Astrocyte (in vitro differentiated cells and primary cell): ENCODE measurements at places on chromosomes 1 and 21. TPM values are rescaled to one million over a fixed set of nuclear protein-coding genes. Genes with fewer than 3 reads are reported as not detected.

REN gene
- not detected in 2 replicates for total RNA-seq

OLIG2 gene
- 2.5 and 2.6 TPM in 2 replicates for total RNA-seq

DNA sequence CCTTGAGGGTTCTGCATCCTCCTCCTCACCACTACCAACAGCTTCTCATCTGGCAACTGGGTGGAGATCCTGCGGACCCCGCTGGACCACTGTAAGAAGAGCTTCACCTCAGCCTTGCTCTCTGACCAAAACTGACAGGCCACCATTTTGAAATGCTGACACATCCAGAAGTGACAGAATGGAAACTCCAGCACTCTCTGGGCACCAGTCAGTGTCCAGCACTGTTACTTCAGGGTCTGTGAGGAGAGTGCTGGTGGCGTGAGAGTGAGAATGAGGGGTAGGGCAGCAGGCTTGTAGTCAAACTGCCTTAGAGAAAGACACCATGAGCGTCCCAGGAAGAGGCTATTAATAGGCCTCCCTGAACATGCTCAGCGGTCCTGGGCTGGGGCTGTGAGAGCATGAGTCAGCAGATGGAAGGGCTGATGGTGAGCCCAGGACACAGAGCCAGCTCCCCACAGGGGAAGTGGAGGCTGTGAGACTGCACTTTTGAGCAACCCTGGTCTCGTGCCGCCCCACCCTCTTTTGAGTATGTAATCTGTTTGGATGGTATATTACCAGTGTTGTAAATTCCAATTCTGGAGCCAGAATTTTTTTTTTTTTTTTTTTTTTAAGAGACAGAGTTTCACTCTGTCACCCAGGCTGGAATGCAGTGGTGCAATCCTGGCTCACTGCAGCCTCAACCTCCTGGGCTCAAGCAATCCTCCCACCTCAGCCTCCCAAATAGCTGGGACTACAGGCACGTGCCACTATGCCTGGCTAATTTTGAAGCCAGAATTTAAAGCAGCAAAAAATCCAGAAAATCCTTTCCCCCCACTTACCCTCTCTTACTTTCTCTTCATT lies 34.4 kb upstream of the SLC30A1 start:
- H3K4me1 ChIP-seq = peaks cover 11% of the 10 kb centered on the region
- no peaks in the 10 kb centered on the region for H3K36me3 ChIP-seq
- H3K4me3 ChIP-seq = no peak overlapping the region
- H3K27ac ChIP-seq = peak overlapping the region; percentile 46
- peak; percentile 88 for DNase-seq

COL6A1 gene
- 131 and 173 TPM in 2 replicates for total RNA-seq

FMN2 gene
- 2.1 and 2.4 TPM in 2 replicates for total RNA-seq

GRCh38 chr1:114700036-114700600 lies 4.8 kb upstream of the AMPD1 start:
- H3K27me3 ChIP-seq = no peaks in the 10 kb centered on the region
- peak; percentile 57 for DNase-seq

DNA sequence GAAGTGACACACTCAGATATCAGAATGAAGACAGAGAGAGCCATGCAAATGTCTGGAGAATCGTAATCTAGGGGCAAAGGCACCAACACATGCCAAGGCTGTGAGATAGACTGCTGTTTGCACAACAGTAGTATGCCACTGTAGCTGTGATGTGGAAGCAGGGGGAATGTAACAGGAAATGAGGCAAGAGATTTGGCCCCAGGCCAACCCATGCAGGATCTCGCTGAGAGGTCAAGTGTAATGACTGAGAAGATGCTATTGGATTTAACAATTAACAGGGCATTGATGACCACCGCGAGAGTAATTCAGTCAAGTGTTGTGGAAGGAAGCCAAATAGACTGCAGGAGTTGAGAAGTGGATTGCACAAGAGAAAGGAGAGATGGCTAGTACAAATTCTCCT lies 107.3 kb upstream of the ST6GALNAC5 start:
- no peak overlapping the region for H3K27ac ChIP-seq
- H3K36me3 ChIP-seq = no peaks in the 10 kb centered on the region
- H3K27me3 ChIP-seq = no peaks in the 10 kb centered on the region
- H3K4me1 ChIP-seq = no peaks in the 10 kb centered on the region

DNA sequence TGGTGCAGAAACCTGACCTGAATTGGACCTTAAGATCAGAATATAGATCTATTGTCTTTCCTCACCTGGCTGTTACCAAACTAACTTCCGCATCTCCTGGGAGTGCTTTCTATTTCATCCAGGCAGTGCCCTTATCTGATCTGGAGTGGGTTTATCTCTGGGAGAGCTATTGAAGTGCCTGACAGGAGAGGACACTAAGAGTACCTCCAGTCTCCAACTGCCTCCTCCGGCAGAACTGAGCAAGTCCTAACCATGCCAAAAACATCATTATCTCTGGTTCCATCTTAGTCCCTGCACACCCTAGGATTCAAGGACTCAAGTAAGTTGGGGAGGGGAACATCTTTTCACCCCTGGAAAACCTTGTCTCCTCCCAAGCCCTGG lies 12.4 kb upstream of the KCNJ15 start:
- H3K27me3 ChIP-seq = no peaks in the 10 kb centered on the region
- no peak overlapping the region for H3K4me3 ChIP-seq
- H3K4me1 ChIP-seq = peaks cover 36% of the 10 kb centered on the region
- peak overlapping the region; percentile 75 for H3K27ac ChIP-seq
- H3K36me3 ChIP-seq = no peaks in the 10 kb centered on the region

GRCh38 chr1:82903626-82904025 lies 1095.3 kb downstream of the TTLL7 start:
- DNase-seq = no peak
- H3K4me1 ChIP-seq = no peaks in the 10 kb centered on the region
- H3K27me3 ChIP-seq = no peaks in the 10 kb centered on the region
- H3K27ac ChIP-seq = no peak overlapping the region
- no peaks in the 10 kb centered on the region for H3K36me3 ChIP-seq

GRCh38 chr1:223771469-223771813 lies 59.1 kb downstream of the CAPN2 start:
- H3K36me3 ChIP-seq = peaks cover 57% of the 10 kb centered on the region
- H3K27ac ChIP-seq = peak overlapping the region; percentile 95
- peaks cover 52% of the 10 kb centered on the region for H3K4me1 ChIP-seq

DNA sequence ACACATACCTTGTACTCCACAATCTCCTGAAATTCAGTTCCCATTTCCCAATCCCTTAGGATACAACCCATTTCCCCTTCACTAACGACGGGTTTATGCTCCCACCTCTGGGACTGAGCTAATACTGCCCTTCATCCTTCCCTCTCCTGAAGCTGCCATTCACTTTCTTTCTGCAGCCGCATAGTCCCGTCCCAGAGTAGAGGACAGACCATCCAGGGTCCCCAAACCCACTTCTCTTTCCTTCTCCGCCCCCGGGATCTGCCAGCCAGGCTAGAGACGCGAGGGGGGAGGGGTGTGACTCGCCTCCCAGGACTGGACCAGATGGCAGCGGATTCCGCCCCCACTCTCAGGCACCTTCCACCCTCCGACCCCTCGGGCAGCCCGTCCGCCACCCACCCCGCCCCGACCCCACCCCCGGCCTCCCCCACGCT lies 679 bp downstream of the ABL2 start:
- H3K27ac ChIP-seq = peak overlapping the region; percentile 88
- H3K4me3 ChIP-seq = peak overlapping the region; percentile 91
- DNase-seq = no peak
- peaks cover 3% of the 10 kb centered on the region for H3K36me3 ChIP-seq

DNA sequence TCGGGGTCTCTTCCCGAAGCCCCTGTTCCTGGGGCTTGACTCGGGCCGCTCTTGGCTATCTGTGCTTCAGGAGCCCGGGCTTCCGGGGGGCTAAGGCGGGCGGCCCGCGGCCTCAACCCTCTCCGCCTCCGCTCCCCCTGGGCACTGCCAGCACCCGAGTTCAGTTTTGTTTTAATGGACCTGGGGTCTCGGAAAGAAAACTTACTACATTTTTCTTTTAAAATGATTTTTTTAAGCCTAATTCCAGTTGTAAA lies 158.7 kb downstream of the RUNX1 start:
- H3K4me3 ChIP-seq = peak overlapping the region; percentile 95
- no peak for DNase-seq
- peaks cover 22% of the 10 kb centered on the region for H3K4me1 ChIP-seq
- no peaks in the 10 kb centered on the region for H3K36me3 ChIP-seq
- H3K27ac ChIP-seq = peak overlapping the region; percentile 93

DNA sequence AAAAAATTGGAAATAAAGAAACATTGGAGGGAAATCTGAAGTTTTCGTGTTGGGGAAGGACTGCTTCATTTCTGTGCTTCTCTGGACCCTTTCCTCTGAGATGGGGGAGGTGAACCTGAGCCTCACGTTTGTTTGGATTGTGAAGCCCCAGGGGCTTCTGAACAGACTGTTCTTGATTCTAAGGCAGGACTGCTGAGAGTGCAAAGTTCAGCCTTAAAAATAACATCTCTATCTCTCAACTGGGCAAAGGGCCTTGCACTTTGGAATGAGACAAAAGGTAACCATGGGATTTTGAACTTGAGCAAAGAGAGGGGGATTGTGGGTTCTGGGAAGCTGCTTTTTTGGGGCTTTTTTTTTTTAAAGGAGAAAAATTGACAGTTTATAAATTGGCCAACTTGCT lies 45.0 kb downstream of the GPR88 start:
- H3K4me3 ChIP-seq = no peak overlapping the region
- no peaks in the 10 kb centered on the region for H3K36me3 ChIP-seq
- H3K4me1 ChIP-seq = peaks cover 6% of the 10 kb centered on the region
